ENCODE measurements at places on chromosomes 7 and 10.

- no peak for DNase-seq
These were observed 29.1 kb downstream of the MCU start for GRCh38 chr10:72720814-72721660.

DNA sequence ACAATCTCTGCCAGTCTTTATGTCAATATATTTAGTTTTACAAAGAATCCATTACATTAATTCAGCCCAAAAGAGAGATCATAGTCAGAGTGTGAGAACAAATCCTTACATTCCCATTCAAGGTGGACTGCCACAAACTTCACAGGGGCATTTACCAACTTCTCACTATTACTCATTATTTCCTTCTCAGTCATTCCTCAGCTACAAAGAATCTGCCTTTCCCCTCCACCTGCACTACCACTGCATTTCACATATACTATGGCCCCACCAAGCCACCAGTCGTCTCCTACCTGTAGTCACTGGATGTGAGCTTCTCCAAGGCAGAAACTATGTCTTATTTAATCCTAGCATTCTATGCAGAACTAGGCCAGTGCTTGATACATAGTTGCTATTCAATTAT is 94.3 kb downstream of the USP6NL start:
- no peak for DNase-seq

DNA sequence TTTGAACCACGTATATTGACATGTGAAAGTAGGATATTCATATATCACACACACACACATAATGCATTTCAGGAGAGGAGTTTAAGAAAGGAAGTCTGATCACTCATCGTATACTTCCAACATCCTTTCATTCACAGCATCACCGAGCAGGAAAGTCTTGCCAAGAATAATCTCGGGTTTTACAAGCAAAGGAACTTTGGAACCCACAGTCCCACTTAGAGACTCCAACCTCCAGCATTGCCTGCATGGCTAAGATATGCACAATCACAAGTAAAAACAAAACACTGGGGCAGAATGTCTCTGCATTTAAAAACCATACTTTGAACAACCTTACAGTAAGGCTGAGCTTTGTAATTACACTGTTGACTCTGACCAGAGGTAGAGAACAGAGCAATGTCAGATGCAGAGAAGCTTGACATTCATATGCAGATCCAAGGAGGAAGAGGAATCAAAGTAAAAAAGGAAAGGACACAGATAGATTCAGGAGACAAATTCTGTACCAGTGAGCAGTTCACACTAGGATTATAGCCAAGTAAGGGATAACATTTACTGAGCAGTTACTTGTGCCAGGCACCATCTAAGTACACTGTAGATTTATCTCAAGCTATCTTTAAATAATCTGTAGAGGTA is 14.8 kb downstream of the THSD7A start:
- DNase-seq: no peak

DNA sequence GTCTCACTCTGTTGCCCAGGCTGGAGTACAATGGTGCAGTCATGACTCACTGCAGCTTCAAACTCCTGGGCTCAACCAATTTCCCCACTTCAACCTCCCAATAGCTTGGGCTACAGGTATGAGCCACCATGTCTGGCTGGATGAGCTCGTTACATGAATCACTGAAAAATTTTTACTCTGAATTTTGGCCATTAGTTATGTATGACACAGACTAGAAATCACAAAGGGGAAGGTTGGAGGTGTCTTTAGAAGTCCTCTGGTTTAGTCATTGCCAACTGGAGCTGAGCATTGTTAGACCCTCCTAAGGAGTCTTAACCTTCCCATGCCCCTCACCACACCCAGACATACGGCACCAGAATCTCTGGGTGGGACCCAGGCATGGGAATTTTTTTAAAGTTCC is 34.7 kb downstream of the SVIL start:
- DNase-seq: no peak

DNA sequence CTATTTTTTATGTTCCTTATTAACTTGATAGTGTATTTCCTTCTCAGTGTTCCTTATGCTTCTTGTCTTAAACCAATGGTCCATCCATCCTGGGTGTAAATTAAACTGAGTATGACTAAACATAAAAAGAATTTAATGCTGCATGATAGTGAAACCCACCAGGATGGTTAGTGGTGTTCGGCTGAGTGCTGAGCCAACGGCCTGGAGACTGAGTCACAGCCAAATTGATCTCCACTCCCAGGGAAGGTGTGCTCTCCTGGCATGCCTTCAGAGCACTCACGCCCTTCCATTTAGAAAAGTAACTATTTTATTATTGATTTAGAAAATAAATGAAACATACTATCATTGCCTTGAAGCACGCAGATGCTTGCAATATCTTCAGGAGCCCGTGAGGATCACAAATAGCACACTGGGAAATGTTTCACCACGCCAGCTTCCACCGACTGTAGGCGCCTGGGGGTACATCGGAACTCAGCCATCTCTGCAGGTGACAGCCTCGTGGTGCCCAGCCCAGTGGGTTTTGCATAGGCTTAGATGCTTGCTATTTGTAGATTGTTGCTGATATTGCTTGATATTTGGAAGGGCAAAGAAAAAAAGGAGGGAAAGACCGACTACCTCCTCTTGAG is 40.0 kb upstream of the LOXL4 start:
- no peak for DNase-seq

GRCh38 chr10:104456802-104457542 is 103.3 kb downstream of the CFAP58 start:
- no peak for DNase-seq

All from stimulated activated CD4-positive, alpha-beta T cell treated with anti-CD3 and anti-CD28 coated beads, Interleukin-15, amount 100 ng/mL, for 1 hour (primary cell).